ENCODE measurements at places on chromosomes 7 and 10. TPM values are rescaled to one million over a fixed set of nuclear protein-coding genes. Genes with fewer than 3 reads are reported as not detected.

DNA sequence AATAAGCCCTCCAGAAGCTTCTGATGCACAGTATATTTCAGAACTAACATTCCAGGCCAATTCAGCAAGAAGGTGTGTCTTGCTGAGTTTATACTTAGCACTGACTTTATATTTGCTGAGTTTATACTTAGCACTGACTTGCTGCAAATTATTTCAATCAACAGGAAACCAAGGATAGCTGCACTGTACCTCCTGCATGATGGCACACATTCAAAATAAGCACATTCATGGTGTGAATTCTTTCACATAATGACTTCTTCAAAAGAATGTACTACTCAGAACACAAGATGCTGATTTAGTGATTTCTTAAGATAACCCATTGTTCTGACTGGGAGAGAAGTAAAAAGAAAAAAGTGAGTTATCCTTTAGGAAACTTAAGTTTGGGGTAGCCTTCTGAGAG lies 52.0 kb downstream of the JAZF1 start:
- DNase-seq = peak; percentile 75

GRCh38 chr10:7230951-7231350 lies 179.9 kb downstream of the SFMBT2 start:
- DNase-seq = peak; percentile 19

Gene GIMAP7
- not detected for total RNA-seq

- DNase-seq = peak; percentile 36
Observed at GRCh38 chr10:33521062-33521461, 186.6 kb upstream of the NRP1 start.

- no peak for DNase-seq
Observed at GRCh38 chr7:26298472-26299058, 6.9 kb downstream of the SNX10 start.

Gene CPA5
- total RNA-seq = 1.0 TPM

DNA sequence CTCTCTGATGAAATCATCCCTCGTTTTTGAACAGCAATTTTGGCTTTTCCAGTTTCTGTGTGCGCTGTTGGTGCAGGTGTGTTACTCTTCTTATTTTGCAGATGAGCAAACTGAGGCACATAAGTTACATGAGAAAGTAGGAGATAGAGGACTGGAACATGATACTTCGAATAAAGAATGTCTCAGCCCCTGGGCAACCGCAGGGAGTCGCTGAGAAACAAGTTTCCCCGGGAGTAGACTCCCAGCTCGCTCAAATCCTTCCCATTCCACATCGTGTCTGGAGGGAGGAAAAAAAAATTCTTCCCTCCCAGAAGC lies 18.0 kb downstream of the MXI1 start:
- DNase-seq = no peak

GRCh38 chr7:71752171-71752935 lies 620.4 kb downstream of the GALNT17 start:
- no peak for DNase-seq

Gene NUTM2E
- not detected for total RNA-seq

DNA sequence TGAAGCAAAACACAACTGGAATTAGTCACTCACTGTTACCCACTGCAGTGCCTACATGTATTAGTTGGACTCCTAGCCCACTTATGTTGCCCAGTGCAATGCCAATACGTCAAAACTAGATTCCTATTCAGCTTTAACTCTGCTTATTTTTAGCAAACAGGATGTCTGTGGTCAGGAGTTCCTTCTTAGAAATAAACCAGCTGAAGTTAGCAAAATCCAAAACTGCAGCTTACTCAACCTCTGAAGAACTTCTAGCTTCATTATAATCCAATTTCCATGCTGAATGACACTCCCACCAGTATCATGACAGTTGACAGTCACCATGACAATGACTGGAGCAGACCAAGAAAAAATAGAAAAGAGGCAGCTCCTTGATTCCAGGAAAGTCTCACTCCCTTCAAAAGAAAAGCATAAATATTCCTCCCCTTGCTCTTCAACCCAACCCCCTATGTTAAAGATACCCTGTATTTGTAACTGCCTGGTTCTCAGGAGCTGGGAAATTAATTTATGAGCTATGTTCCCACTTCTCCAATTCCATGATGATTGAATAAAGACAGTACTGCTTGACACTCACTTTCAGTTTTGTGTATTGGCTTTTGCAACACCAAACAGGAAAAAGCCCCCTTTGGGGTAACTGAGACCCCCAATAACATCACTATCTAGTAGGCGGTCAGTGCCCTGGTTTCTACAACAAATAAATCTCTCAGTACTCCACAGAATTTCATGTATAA lies 327.4 kb downstream of the SORCS1 start:
- peak; percentile 29 for DNase-seq

- DNase-seq = no peak
Observed at GRCh38 chr7:41786944-41787343, 84.1 kb upstream of the INHBA start.

DNA sequence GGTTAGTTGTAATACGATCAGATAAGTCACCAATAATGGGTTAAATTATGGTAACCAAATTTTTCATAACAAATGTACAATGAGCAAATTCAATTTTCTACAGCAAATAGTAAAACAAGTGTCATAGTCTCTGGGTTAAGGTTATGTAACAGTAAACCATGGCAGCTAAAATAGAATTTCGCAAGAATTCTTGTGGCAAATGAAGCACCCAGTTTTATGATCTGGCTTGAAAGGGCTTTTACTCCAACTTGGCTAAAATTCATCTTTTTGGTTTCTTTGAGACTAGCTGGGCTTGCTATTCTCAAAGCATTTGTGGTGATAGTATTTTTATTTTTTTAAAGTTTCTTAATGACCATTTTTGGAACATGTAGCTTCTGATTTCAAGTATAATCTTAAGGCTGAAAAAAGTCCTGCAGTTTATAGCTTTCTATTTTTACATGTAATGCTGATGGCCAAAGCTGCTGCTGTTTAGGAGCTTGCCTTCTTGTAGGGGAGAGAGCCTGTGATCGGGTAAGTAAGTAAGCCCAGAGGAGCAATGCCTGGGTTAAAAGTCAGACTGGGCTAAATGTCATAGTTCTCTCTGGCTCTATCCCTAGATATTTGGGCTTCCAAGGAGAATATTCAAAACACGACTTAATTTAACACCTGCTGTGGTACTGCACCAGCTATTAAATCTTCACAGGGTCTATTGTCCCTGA lies 55.5 kb upstream of the SYPL1 start:
- DNase-seq = no peak

DNA sequence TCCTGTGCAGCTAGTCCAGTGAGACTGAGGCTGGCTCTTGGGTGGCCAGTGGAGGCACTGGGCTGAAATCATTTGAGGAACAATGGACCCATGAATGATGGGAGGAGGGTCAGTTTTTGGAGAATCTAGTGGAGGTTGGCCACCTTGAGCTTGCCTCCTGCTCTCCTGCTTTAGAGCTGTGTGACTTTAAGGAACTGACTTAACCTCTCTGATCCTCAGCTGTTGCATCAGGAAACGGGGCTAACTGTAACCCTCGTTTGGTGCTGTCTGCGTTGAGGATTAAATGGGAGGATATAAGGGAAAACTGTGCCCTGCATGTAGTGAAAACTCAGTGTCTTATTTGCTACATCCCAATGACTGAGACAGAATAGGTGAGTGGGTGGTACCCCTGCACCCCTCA lies 115.4 kb upstream of the PPIF start:
- DNase-seq = no peak

- DNase-seq = no peak
Observed at GRCh38 chr10:30227481-30227880, 121.6 kb downstream of the MTPAP start.

GRCh38 chr10:35150308-35150707 lies 23.7 kb downstream of the CREM start:
- no peak for DNase-seq

DNA sequence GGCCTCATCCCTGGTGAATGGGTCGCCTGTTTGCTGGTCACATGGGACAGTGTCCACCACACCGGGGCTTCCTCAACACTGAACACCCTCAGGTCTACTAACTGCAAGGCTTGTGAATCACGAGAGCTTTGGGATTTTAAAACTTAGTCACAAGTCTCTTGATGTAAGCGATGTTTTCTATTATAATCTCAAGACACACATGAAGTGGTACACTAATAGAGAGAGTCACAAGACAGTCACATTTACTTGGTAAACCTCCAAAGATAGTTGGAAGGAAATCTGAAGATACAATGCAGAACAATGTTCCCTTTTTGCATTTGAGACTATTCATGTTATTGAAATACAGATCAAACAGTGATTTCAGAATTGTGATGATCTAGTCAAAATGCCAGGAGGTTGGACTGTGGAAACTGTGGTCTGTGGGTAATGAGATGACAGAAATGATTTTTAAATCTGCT lies 233.1 kb upstream of the KLF6 start:
- DNase-seq = no peak

Gene HABP2
- not detected for total RNA-seq

Gene STARD3NL
- 163 TPM for total RNA-seq

- no peak for DNase-seq
Observed at GRCh38 chr7:128260069-128260795, 19.2 kb downstream of the LEP start.

GRCh38 chr7:143379611-143380259 lies 1.4 kb upstream of the ZYX start:
- DNase-seq = no peak

DNA sequence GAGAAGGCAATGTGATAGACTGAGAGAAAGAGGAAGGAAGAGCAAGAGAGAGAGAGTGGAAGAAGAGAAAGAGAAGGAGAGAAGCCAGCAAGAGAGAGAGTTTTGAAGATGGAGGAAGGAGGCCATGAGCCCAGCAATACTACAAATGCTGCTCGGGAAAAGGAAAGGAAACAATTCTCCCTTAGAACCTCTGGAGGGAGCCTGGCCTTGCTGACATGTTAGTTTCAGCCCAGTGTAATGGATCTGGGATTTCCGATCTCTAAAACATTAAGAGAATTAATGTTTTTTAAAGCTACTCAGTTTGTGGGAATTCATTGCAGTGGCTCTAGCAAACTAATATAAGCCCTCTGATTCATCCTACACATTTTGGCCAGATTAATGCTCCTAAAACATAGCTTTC lies 206.8 kb upstream of the MTPN start:
- no peak for DNase-seq

DNA sequence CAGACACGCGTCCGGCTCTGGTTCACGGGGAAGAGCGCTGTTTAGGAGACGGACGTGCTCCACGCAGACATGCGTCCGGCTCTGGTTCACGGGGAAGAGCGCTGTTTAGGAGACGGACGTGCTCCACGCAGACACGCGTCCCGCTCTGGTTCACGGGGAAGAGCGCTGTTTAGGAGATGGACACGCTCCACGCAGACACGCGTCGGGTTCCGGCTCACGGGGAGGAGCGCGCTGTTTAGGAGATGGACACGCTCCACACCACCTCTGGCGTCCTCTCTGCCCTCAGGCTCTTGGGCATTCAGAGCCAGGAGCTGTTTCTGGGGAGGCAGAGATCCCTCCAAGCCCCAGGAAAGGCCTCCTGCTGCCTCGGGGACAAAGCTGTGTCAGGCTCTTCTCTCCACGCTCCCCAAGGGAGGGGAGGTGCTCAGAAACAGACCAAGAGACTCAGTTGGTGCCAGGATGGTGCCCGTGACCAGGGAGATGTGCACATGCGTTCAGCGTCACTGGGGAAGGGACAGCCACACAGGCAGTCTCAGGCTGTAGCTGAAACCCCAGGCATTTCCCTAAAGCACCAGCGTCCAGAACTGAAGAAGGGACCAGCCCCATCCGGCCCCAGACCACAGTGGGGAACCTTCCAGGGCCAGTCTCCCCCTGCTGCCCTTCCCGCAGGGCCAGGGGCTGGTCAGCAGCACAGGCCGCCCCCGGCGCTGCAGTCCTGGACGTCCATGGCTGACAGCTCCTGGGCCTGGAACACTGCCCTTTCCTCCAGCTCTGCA lies 175.6 kb downstream of the ELFN1 start:
- no peak for DNase-seq

DNA sequence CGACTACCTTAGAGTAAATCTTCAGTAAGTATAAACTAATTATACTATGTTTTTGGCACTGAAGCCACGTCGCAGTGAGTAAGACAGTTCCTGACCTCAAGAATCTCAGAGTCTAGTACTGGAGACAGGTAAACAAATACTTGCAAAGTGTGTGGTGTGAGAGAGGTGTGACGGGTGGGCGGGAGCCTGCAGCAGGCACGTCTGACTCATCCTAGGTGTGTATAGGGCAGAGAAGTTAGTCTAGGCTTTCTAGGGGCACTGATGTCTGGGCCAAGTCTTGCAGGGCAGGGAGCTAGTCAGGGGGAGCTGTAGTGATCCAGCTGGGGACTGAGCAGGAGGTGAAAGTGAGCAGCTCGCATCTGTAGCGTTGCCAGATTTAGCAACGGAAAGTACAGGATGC lies 35.9 kb upstream of the SFTPD start:
- no peak for DNase-seq

Gene MSMB
- not detected for total RNA-seq

DNA sequence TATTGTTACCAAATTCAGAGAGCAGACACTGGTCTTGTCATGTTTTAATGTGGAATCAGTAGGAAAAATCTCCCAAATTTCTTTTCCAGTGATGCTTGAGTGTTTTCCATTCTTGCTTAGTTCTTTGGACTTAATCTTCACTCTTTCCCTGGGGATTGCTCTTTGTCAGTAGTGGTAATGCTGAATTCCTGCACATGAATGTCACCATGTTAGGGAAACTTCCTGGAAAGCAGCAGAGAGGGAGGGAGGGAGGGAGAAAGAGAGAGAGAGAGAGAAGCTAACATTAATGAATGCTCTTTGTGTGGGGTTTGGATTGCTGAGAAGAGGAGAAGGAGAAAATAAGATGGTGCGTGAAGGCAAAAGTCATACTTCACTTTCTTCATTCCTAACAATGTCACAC lies 295.3 kb upstream of the COBL start:
- no peak for DNase-seq

DNA sequence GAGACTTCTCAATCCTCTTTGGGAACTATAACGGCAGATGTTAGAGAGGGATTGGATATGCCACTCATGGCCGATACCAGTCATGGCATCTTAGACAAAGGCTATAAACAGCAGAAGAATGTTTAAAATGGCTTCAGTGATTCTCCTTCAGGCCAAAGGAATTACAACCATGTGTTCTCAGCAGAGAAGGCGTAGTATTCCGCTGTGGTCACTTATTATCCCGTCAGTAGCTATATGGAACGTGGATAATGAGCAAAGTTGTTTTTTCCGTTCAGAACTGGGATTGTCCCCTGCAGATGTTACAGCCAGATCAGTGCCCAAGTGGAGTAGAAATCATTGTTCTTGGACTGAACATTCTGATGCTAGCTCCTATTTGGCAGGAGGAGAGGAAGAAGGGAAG lies 43.1 kb downstream of the TEX36 start:
- no peak for DNase-seq

Gene TSPAN12
- total RNA-seq = 0.81 TPM

Gene CHST12
- total RNA-seq = 17.3 TPM

Gene HSPA12A
- 9.7 TPM for total RNA-seq

DNA sequence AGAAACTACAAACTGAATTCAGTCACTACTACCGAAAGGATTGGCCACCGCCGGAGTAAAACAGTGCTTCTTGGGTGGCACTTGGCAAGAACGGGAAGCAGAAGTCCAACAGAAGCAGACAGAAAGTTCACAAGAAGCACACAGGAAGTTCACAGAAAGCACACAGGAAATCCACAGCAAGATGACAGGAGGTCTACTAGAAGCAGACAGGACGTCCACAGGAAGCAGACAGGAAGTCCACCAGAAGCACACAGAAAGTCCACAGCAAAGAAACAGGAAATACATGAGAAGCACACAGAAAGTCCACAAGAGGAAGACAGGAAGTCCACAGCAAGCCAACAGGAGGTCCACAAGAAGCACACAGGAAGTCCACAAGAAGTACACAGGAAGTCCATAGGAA lies 399.2 kb upstream of the AUTS2 start:
- no peak for DNase-seq

Measured in A172 (cell line).